Substantia nigra (tissue), 51 donors: ENCODE measurements at places on chromosomes 2 and 18.

DNA sequence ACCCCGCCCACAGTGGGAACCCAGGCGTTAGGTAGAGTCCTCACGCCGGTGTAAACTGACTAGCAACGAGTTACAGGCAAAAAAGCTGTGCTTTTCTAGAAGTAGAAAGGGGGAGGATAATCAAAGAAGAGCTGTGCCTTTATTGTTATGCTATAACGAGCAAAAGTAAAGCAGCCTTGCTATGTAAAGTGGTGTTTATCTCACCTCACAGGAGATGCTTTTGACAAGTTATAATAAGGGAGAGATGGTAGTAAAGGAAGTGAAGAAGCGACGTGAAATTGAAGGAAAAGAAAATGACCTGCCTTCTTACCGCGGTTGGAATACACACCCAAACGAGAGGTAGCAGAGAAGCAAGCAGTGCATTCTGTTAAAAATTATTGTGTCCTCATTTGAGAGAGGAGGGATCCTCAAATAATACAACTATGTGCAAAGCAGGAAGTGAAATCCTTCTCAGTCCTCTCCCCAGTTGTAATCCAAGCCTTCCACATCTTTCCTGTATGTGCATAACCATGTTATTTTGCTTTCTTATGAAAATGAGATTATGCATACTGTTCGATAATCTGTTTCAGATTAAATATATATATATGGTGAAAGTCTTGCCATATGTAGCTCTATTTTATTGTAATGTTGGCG is 962 bp downstream of the TANK start:
- no peak for DNase-seq

DNA sequence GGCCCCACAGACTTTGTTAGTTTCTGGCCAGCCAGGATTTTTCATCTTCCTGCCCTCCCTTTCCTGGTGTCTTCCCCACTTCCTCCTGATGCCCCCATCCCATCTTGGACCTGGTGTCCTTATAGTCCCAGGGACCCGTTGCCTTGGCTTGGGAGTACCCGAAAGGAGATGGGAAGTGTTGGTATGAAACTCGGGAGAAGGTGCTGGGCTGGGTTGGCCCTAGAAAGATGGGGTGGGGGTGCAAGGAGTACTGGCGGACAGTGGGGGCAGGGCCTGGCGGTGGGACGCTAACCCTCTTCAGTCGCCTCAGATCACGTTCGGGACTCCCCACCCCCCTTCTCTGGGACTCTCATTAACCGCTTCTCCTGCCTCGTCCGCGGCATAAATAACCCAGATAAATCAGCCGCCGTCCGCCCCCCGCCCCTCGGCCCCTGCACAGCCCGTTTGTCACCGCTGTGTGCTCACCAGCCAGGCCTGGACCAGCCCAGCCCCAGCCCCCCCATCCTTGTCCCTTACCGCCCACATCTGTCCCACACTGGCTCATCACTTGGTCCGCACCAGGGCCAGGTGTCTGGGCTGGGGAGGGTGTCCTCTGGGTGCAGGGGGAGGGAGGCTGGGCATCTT is 3.7 kb upstream of the ASIC4 start:
- no peak for DNase-seq

GRCh38 chr2:63029058-63029457 is 21.6 kb upstream of the OTX1 start:
- no peak for DNase-seq

DNA sequence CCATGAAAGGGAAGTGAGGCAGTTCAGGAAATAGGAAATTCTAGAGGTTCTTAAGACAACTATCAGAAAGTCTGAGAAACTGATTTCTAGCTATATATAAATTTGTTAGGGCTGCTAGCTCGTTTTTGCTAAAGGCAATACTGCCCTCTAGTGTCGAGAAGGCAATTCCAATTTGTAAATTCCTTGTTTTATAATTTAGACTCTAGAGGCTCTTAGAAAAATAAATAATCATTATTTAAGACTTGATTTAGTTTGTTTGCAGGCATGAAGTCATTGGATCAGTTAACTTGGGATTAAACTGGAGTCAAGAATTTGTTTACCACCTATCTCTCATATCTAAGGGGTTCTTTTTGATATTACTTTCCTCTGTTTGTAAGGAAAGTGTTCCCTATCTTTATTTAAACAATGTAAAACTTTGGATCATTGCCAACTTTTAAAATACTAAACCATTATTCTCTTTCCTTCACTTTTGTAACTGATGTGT is 66.2 kb downstream of the ACVR2A start:
- DNase-seq: peak; percentile 10

- DNase-seq: no peak
Observed at GRCh38 chr18:23541349-23542093, 38.2 kb downstream of the RMC1 start.

GRCh38 chr2:235689427-235689853 is 195.6 kb downstream of the AGAP1 start:
- peak; percentile 50 for DNase-seq

GRCh38 chr18:3526421-3527354 is 76.7 kb downstream of the TGIF1 start:
- DNase-seq: no peak

- no peak for DNase-seq
Observed at GRCh38 chr2:58853420-58853819, 612.3 kb upstream of the FANCL start.

GRCh38 chr2:16537347-16537746 is 128.3 kb downstream of the CYRIA start:
- no peak for DNase-seq

- DNase-seq: no peak
Observed at GRCh38 chr2:174328114-174328960, 6.4 kb upstream of the SP9 start.

DNA sequence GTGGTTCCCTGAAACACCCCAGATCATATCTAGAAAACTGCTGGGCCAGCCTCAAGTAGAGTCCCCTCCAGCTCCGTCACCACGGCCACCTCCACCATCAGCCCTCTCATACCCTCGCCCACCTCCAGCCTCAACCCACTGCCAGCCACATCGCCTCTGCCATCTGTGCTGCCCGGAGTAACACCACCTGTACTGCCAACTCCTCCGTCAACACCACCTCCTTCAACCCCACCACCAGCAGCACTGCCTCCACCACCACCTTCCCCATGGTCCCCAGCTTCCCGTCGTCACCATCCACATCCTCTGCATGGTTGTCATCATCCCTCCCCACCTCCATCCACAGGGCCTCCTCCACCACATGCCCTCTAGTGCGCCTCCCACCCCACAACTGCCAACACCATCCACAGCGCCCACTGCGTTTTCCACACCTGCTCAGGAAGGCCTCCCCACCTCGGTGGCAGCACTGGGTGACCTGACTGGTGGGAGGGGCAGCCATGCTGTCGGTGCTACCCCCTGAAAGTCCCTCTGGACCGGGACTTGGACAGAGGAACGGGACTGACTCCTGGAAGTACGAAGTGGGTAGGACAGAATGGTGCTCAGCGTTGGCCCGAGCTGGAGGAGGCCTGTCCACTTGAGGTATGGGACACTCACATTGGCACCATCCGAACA is 1.6 kb downstream of the SNED1 start:
- no peak for DNase-seq

- DNase-seq: no peak
Observed at GRCh38 chr2:24228470-24228869, 53.6 kb downstream of the FAM228A start.
